ENCODE measurements at places on chromosomes 11 and 22.

GRCh38 chr11:420911-421321, 6.1 kb upstream of the SIGIRR start:
- no peak for DNase-seq

DNA sequence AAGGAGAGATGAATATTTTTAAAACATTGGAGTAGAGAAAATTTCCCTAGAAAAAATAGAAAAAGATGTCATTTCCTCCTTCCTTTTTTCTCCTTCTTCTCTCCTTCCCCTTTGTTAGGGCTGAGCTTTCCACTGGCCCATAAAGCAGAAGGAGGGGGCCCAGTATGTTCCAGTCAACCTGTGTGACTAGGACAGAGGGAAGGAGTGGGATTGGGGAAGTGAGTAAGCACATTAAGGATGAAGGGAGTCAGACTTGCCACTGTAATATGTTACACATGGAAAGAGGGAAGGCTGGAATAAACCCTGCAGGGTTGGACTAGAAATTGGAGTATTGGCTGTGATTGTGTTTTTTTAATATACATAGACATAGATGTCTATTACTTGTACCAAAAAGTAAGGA, 20.1 kb upstream of the SPINDOC start:
- DNase-seq: no peak

DNA sequence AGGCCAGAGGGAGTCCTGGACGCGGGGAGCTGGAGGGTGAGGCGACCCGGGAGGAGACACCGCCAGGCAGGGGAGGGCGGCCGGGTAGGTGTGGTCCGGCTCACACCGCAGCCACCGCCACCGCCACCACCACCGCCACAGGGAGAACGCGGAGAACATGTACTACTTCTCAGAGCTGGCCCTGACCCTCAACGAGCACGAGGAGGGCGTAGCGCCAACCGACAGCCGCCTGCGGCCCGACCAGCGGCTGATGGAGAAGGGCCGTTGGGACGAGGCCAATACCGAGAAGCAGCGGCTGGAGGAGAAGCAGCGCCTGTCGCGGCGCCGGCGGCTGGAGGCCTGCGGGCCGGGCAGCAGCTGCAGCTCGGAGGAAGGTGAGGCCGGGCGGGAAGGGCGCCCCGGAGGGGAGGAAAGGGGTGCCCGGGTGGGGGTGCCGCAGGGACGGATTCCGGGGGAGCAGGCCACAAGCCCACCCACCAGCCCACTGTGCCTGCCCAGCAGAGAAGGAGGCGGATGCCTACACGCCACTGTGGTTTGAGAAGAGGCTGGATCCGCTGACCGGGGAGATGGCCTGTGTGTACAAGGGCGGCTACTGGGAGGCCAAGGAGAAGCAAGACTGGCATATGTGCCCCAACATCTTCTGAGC, 62.8 kb downstream of the MORC2 start:
- DNase-seq: no peak

DNA sequence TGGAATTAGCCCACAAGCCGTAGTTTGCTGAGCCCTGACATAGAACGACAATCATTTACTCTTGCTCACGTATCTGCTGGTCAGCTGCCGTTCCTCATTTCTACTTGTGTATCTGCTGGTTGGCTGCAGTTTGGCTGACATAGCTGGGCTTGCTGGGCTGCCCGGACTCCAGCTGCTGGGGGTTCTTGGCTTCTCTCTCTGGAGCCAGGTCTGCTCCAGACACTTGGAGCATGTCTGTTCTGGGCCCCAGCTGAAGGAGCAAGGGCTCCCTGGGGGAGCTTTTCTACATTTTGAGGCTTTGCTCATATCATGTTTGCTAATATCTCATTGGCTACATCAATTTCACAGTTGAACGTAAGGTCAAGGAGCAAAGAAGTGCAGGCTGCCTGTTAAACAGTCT, 47.3 kb downstream of the PRDM11 start:
- no peak for DNase-seq

DNA sequence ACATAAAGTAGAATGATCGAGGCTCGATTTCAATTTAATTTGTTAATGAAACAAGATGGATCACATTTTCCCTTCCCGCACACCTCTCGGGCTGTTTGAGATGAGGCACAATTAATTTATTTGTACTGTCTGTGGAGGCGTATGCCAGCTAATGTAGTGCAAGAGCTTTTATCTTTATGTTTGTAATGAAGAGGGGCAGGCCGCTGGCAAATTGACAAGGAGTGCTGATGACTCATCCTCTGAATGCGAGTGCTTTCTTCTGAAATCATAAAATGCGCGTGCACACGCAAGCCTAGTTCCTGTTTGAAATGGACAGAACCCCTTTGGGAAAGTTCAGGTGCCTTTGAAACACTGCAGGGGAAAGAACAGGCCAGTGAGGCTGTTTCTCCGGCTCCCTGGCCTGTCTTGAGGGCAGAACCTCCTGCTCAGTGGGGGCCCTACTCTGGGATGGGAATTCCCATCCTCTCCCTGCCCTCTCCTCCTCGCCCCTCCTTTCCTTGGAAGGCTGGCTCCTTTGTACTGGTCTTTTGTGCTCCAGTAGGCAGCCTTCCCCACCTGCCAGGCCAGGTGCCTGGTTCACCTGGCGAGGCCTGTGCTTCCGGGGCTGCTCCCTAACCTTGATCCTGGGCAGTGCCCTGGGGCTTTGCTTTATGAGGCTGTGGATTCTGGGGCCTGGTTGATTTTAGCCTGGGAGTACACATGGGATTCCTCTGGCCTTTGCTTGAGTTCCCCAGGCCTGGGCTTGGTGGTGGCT, 50.3 kb downstream of the TEAD1 start:
- peak; percentile 36 for DNase-seq

GRCh38 chr22:17964643-17965042, 59.7 kb downstream of the MICAL3 start:
- DNase-seq: no peak

- no peak for DNase-seq
These were observed 97.9 kb downstream of the CWF19L2 start for GRCh38 chr11:107359701-107360100.

GRCh38 chr22:49533886-49534285, 293.8 kb downstream of the BRD1 start:
- no peak for DNase-seq

- DNase-seq: no peak
These were observed 3.9 kb upstream of the CDC42EP2 start for GRCh38 chr11:65310736-65311135.

GRCh38 chr22:19626666-19627065, 87.6 kb upstream of the SEPTIN5 start:
- no peak for DNase-seq

GRCh38 chr22:22591348-22592299, 32.6 kb upstream of the PRAME start:
- DNase-seq: no peak

DNA sequence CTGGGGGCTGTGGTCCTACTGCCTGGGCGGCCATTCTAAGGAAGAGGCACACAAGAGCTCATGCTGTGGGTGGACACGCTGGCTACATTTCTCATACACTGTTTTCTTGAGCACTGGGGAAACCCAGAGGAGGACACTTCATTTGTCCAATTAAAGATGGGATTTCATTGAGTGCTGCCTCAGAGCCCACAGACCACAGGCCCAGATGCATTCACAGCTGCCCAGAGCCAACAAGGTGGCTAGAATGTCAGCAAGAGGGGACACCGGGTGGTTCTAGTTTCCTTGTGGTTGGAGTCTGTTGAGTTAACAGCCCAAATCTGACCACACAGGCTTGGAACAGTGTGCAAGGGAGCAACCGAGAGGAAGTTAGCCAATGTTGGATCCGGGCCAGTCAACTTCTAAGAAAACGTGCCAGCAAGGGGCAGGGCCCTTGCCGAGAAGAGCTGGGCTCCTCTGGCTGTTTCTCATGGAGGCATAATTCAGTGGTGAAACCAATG, 35.0 kb upstream of the SORL1 start:
- DNase-seq: no peak

DNA sequence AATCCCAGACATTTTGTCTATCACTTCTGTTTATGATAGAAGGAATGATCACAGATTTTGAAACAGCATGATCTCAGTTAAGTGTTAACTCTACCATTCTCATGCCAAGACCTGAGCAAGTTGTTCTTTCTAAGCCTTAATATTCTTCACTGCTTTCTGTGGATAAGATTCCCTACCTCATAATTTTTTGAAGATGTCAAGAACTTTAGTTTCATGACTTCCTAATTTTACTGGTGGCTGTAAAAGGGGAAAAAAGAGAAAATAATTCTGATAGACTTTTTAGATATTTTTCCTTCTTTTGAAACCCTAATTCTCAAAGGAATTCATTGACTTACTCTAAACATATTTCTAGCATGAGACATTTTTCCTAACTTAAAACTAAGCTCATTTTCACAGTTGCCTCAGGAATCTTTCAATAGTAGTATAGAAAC, 520.0 kb upstream of the LUZP2 start:
- peak; percentile 5 for DNase-seq

DNA sequence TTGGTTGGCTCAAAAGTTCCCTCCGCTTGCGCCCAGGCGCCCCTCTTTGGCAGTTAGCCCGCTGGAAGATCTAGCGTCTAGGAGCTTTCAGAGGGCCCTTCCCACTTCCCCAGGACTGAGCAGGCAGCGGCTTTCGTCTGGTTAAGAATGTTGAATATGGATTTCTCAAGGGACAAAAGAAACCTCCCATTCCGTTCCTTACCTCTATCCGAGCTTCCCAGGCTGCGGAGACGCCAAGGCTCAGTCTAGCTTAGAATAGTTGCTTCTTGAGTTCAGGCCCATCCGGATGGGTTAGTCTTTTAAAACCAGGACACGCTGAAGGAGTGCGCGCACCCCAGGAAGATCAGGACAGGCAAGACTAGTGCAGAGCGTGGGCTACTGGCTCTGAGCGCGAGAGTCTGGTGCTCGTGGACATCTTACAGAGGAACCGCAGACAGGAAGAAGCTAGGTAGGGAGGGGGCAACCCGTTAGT, 1.6 kb downstream of the NELL1 start:
- DNase-seq: no peak

- no peak for DNase-seq
These were observed 436.2 kb downstream of the BUD13 start for GRCh38 chr11:116336540-116336939.

- DNase-seq: no peak
These were observed 127.0 kb downstream of the TRPC6 start for GRCh38 chr11:101456812-101457211.

DNA sequence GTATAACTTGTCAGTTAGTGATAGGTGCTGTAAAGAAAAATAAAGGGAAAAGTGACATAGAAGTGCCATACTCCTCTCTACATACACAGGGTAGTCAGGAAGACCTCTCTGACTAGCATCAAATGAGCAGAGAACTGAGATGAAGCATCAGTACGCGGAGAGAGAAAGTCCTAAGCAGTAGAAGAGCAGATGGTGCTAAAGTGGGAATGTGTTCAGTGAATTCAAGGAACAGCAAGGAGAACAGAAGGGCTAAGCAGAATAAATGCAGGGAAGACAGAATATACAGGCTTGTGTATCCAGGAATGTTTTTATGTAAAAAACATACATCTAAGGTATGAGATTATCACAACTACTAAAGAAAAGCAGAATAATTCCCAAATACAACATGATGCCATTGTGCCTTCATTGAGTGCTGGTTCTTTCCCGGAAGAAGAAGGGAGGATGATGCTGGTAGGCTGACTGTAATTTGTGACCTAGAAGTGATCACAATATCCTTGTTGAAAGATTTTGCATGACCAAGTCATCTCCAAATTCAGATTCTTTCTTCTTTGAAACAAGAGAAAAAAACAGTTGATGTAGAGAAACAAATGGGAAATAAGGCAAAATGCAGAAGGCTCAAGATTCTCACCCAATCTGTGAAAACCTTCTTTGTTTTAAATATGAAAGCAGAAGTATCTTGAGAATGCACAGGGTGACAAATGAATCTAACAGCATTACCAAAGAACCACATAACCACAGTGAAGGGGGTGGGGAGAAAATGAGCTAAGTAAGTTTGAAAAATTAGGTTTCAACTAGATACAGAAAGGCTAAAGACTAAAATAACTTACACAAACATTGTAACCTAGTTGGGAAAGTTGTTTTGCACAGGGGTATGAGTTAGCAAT, 20.5 kb downstream of the MRE11 start:
- no peak for DNase-seq

DNA sequence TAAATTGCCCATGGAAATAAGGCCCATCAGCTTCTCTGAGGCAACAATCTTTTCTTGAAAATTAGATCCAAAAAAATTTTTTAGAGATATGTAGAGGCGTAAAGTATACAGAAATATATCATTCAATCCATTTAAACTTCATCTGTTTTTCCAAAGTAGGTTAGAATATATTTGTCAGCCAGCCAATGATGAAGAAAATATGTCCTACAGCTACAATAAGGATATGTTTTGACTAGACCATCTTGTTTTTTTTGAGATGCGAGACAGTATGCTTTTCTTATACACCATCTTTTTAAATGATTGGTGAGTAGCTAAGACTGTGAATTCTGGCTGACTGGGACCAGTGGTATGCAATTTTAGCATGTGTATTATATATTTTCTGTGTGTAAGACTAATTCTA, 630.4 kb upstream of the CNTN5 start:
- DNase-seq: no peak

- no peak for DNase-seq
These were observed 465.2 kb downstream of the MIAT start for GRCh38 chr22:27122574-27122973.

DNA sequence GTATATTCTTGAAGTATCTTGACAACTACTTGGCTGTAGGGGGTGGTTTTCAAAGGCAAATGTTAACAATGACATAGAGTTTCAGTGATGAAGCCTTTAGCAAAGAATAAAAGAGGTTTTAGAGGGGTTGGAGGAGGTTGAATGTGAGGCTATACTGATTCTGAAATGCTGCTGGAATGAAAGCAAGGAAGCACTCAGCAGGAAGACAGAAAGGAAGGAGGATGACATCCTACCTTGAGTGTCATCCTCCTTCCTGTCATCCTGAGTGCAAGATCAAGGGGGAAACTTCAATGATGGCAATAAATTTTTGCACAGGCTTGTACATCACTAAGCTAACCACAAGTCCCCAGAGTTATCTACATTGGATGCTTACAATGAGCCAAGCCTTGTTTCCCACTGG, 120.5 kb downstream of the APIP start:
- no peak for DNase-seq

- DNase-seq: no peak
These were observed 38.2 kb downstream of the RPUSD4 start for GRCh38 chr11:126173257-126173656.

DNA sequence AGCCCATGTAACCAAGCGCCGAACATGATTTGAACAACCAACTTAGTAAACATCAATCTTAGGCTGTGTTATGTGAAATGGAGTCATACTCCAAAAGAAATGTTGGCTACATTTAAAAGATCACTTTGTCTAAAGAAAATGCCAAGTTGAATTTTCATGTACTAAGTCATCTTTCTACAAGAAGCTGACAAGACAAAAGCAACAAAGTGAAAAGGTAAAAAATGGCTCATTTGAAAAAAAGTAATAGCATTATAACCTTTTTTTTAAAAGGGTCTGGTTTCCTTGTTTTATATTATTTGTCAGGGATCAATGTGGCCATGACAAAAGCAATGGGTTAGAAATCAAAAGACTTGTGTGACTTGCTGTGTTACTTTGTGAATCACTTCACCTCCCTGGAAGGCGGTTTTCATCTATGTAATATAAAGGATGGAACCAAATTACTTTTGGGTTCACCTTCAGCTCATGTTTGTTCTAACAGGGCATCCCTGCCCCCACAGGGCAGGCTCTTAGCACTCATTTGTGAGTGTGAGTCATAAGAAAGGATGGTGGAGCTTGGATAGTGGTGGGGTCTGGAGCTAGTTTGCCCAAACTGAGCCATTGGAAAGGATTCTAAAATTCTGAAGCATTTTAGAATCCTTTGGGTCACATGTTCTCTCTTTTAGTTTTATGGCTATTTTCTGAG, 131.9 kb upstream of the MTMR2 start:
- DNase-seq: no peak

Measured in H54 (cell line).